ENCODE measurements at places on chromosomes 5 and 9.

- DNase-seq, result no peak
- no peaks in the 10 kb centered on the region for H3K4me1 ChIP-seq
- no peaks in the 10 kb centered on the region for H3K36me3 ChIP-seq
- H3K27me3 ChIP-seq, result no peaks in the 10 kb centered on the region
- H3K27ac ChIP-seq, result no peak overlapping the region
- no peak overlapping the region for H3K4me3 ChIP-seq
Measured at GRCh38 chr5:72604798-72605154, 97.6 kb upstream of the ZNF366 start.

DNA sequence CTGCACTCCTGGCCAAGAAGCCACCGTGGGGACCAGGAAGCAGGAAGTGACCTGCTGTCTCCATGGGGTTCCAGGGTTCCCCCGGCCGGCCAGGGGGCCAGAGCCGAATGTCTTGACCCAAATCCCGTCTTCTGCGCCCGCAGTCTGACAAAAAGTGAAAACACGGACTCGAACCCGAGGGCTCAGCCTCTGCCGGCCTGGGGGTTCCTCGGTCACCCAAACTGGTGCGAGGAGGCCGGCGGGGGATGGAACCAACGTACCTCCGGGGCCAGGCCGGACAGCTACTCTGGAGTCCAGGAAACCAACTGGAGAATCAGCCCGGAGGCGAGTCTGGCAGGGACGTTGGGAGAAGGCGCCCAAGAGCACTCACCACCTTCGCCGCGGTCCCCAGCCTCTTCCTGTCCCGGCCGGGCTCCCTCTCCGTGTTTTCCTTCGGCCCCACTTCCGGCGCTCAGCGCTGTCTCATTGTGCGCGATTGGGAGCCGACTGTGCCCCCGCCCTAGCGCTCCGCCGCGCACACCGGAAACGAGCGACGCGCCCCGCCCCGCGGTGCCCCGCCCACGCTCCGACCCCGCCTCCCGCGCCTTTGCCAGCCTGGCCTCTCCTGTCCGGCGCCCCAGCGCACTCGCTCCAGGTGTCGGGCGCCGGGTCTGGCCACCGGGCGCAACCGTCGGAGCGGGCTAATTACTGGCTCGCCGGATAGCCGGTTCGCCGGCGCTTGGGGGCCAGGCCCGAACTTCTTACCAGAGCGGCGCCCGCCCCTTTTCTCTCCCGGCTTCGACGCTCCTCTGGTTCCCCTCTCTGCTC is at the start of gene TUT7:
Gene TUT7 (minus strand): TSS at position 400 of the 807 bp plus-strand sequence. CDS start 1,211 bp downstream, outside the sequence.
- no peaks in the 10 kb centered on the region for H3K27me3 ChIP-seq
- peak within 1 kb of the TSS; percentile 84 for H3K27ac ChIP-seq
- H3K36me3 ChIP-seq, result peaks cover 5% of the 10 kb centered on the region
- peaks cover 7% of the 10 kb centered on the region for H3K4me1 ChIP-seq
- H3K4me3 ChIP-seq, result peak within 1 kb of the TSS; percentile 95
- DNase-seq, result peak; percentile 90

DNA sequence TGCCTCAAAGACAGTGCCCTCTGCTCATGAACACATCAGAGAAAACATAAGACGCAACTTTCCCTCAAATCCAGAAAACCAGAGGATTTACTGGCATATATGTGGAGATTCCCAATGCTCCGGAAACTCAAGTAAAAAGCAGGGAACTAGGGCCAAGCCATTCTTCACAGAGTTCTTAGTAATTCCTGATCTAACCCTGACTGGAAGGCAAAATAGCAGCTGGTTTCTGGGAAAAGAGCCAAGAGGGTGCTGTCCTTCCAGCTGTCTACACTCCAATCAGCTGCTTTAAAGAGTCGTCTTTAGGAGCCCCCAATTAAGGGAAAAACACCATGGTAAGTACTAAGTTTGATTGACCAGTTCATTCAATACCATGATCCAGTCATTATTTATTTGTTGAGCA is 49.6 kb downstream of the GNA14 start:
- DNase-seq, result no peak
- H3K27me3 ChIP-seq, result no peaks in the 10 kb centered on the region
- H3K4me3 ChIP-seq, result no peak overlapping the region
- no peaks in the 10 kb centered on the region for H3K36me3 ChIP-seq
- H3K27ac ChIP-seq, result no peak overlapping the region

DNA sequence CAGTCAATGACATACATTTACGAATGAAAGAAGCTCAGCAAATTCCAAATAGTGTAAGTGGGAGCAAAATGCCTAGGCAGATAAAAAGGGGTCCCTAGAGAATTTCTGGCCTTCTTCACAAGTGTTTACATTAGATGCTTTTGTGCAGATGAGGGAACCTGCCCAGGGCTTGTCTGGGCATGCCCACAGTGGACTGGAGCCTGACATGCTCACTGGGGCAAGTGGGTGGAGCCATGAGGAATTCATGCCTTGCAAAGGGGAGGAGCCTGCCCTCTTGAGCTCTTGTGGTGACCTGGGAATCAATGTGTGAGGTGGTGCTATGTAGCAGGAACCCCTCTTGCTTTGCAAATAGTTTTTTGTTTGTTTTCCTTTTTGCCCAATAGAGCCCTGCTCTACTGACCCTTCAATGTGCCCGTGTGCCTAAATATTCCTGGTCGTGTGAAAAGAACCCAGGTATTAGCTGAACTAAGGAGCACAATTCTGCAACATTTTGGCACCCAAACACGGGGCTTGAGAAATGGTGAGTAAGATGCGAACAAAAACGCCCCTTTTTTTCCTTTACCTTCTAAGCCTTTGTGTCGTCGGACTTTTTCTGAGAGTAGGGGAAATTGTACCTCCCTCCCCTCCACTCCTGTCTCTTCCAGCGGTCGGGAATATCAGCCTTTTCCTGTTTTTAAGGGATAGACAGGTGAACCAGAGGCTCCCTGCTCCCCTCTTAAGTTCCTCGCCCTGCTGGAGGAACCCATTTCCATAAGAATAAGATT is 433.8 kb upstream of the CDH9 start:
- H3K27me3 ChIP-seq, result no peaks in the 10 kb centered on the region
- H3K4me1 ChIP-seq, result no peaks in the 10 kb centered on the region
- H3K36me3 ChIP-seq, result no peaks in the 10 kb centered on the region
- DNase-seq, result no peak

DNA sequence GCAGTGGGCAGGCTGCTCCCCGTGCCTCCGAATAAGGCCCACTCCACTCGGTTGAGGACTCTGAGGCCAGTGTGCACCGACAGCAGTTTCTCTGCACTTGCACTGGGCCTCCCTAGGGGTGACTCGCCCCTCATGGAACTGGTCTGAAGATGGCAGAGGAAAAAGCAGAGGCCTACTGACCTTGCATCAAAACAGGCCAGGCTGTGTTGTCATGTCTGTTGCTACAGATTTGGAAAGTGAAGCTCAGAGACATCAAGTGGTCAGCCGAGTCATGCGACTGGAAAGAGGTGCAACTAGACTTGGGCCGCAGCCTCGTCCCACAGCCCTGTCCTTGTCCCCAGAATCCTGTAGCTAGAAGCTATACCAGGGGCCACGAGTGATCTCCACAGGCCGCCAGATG is 78.3 kb downstream of the DCP2 start:
- no peak overlapping the region for H3K27ac ChIP-seq
- no peaks in the 10 kb centered on the region for H3K4me1 ChIP-seq
- no peaks in the 10 kb centered on the region for H3K36me3 ChIP-seq
- H3K27me3 ChIP-seq, result no peaks in the 10 kb centered on the region
- DNase-seq, result no peak

- no peak overlapping the region for H3K27ac ChIP-seq
- H3K36me3 ChIP-seq, result no peaks in the 10 kb centered on the region
- no peak overlapping the region for H3K4me3 ChIP-seq
- H3K4me1 ChIP-seq, result no peaks in the 10 kb centered on the region
Measured at GRCh38 chr9:115135821-115136778, 18.1 kb upstream of the TNC start.

Measured in naive thymus-derived CD4-positive, alpha-beta T cell (primary cell).